ENCODE measurements at places on chromosomes 11 and 22.

GRCh38 chr11:6603287-6604080, at the start of the genes ILK and RRP8:
ILK (plus strand) TSS chr11:6603774; CDS start chr11:6604272, 498 bp downstream.
RRP8 (minus strand) TSS chr11:6603616; CDS start chr11:6603502, 114 bp downstream.
- peak; percentile 97 for DNase-seq

- DNase-seq: no peak
Observed at GRCh38 chr22:25959818-25960774, 209.2 kb upstream of the SEZ6L start.

- peak; percentile 93 for DNase-seq
Observed at GRCh38 chr11:65315204-65315865, 669 bp downstream of the CDC42EP2 start.

DNA sequence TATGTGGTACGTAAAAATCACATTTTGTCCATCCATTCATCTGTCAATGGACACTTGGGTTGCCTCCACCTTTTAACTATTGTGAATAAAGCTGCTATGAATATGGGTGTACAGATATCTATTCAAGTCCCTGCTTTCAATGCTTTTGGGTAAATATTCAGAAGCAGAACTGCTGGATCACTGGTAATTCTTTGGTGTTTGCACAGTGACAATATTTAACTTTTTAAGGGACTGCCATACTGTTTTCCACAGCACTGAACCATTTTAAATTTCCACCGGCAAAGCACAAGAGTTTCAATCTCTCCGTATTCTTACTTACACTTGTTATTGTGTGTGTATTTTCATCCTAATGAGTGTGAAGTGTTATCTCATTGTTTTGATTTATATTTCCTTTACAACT, 79.4 kb downstream of the RBFOX2 start:
- DNase-seq: no peak

GRCh38 chr11:123188508-123189165, 6.4 kb downstream of the CLMP start:
- DNase-seq: no peak

- DNase-seq: no peak
Observed at GRCh38 chr11:111107501-111107900, 138.0 kb upstream of the POU2AF2 start.

GRCh38 chr11:32429477-32429876, 5.9 kb downstream of the WT1 start:
- no peak for DNase-seq

DNA sequence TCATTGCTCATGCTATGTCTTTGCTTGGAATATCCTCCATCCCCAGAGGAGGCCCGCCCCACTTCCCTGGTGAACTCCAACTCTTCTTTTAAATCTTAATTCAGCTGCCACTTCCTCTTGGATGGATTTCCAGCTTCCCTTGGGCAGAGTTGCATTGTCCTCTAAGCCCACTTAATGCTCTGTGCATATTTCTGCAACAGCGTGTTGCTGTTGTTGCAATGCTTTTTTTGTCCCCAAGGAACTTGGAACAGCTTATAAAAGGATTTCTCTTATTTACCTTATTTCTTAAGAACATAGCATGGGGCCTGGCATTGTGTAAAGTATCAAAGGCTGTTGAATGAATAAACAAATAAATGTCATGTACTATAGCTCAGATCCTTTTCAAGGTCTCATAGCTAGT, 507.4 kb downstream of the METTL15 start:
- DNase-seq: no peak

DNA sequence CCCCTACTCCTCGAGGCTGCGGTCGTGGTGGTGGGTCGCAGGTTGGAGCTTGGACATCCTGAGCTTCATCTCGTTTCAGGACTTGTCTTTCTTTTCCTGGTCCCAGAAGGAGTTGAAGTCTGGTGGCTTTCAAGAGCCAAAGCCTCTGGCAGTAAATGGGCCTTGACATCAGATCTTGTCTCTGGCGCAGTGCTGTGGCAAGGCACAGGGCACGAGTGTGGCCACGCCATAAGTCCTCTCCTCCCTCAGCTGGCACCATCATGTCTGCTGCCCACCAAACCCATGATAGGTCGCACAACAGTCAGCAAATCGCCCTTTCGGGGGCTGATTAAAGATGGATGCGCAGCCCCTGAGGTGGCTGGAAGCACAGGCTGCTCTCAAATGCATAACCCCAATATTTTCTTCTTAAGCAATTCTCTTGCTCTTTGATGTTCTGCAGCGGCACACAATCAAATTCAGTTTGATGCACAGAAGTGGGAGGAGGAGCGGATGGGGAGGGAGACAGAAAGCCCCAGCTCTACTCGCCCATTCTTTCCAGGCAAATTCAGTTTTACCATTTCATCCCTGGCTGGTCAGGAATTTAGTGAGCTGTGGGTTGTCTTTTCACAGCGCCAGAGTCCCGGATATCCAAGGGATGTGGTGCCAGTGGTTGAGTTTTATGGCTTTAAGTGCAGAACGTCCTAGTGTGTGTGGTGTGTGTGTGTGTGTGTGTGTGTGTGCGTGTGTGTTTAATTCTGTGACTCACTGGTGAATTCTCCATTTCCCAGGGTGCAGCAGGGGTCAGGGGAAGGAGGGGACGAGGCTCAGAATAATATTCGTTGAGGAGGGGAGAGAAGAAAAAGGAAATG, 162.0 kb downstream of the DSCAML1 start:
- peak; percentile 30 for DNase-seq

DNA sequence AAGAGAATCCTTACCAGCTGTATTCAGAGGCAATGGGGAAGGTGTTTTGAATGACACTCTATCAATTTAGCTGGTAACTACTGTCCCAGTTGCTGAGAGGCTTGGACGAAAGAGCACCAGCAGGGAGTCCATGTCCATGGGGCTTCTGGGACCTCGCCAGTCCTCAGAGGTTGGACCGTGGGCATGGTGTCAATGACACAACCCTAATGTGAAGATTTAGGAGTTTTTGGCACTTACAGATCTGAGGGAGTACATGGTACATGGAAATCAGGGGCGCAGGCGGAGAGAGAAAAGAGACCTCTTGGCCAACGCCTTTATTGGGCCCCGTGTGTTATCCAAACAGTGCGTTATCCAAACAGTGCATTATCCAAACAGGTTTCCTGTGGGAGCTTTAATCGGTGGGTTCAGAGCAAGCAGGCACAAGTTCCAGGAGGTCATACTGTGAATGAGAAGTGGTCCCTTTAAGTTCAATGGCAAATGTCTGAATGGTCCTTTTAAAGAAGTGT, 169.1 kb upstream of the B3GAT1 start:
- no peak for DNase-seq

DNA sequence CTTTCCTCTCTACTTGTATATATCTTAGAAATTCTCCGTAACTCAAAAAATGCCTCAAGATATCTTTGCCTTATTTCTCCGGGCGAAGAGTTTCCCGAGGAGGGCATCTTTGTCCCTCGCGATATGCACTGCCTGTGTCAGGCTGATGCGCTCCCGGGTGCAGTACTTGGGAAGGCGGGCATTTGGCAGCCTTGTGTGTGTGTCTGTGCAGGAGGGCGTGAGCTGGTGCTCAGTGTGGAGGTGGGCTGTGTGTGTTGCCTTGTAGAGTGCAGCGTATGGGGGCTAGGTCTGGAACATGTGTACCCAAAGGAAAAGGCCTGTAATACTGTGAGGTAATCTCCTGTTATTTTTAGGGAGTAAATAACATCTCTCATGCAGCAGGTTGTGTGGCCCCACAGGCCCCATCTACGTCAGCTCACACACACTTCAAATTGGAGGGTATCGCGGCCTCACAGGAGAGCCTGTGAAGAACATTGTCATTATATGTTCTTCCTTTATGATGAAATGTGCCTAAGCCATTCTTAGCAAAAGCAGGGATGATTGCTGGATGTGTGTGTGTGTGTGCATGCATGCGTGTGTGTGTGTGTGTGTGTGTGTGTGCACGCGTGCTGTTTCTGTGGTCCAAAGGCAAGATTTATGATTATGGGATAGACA, 77.5 kb downstream of the KCNJ1 start:
- DNase-seq: no peak

GRCh38 chr22:42321908-42322561, 51.6 kb upstream of the TCF20 start:
- DNase-seq: peak; percentile 64

DNA sequence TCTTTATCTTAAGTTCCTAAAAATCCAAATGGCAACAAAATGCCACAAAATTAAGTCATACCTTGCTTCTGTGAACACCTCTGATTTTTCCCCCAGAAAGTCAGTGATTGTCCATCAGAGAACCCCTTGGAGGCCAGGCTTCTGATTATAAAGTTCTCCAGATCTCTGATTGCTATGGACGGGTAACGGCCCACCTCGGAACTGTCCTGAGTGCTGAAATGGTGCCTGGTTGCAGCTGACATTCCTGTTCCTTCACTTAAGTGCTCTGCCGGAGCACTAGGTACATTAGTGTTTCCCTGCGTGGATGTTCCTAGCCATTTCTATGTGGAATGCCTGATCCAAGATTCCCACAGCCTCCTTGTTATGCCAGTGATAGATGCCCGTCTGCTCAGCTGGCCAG, 85.0 kb downstream of the CHST1 start:
- DNase-seq: peak; percentile 61

- no peak for DNase-seq
Observed at GRCh38 chr22:44366372-44367300, 53.9 kb upstream of the SHISAL1 start.

DNA sequence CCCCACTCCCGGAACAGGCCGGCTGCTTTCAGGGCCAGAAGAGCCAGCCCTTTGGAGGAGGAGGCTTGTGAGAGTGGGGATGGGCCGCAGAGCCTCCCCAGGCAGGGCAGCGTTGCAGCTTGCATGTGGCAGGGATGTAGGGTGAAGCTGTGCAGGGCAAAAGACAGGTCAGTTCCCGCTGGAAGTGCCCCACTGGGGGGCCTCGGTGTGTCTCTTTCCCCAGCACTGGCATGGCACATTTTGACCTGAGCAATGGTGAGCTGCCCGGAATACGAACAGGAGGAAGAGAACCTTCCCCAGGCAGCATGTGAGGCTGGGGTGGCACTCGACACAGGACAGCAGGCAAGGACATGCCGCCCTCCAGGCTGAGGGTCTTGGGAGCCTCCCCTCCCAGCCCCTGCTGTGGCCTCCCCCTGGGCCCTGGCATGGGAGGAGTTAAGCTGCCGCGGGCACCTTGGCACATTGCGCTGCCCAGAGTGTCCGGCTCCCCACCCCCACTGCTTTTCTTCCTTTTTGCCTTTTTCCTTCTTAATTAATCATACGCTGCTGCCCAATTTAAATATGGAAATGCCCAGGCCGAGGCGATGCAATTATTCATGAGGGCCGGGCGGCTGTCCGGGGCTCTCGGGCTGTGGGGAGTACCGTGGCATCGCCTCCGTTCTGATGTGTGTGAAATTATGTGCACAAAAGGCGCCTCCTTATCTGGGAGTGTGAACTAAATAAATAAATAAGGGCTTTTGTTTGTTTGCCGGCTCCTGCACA, 76.0 kb upstream of the WNT7B start:
- DNase-seq: no peak

DNA sequence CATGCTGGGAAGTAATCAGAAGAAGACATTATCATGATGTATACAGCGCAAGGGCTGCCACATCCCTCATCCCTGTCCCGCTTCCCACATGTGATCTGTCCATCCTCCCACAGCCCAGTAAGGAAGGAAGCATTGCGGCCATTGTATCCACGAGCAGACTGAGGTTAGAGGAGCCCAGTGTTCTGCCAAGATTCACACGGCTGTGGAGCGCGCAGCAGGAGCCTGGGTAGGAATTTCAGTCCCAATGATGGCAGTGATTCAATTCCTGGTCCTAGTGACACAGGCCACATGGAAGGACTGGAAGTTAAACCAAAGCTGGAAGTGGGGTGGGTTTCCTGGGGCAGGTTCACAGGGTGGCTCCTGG, 89.2 kb downstream of the RTL6 start:
- DNase-seq: no peak

DNA sequence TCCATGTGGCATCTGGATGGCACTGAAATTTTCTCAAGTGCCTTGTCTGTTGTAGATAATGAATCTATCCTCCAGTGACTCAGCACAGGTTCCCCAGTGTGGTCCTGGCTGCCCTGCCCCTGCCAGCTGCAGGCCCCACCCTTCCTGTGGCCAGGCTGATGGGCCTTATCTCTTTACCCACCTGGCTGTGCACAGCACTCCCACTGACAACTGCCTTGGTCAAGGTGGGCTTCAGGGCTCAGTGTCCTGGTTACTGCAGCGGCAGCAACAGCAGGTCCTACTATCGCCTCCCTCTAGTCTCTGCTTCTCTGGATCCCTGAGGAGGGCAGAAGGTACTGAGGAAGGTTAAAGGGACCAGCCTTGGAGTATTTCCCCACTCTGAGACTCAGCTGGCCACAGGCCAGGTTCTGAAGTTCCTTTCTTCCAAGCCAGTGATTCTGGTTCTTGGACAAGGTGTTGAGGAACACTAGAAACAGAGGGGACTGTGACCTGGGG, 3.1 kb downstream of the HMBS start:
- no peak for DNase-seq

DNA sequence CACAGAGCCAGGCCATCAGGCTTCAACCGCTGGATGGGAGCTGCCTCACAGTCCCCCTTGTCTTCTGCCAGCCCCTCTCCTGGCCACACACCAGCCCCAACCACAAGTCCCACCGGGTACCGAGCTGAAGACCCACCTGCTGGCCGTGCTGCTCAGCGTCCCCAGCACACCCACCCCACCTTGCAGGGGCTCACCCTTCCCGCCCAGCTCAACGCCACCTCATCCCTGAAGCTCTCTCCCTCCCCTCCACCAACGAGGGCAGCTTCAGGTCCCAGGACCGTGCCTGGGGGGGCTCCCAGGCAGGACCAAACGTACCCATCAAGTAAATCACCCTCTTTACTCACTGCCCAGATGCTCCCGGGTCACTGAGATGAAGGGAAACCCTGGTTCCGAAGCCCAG, 141.0 kb downstream of the CRYBB2 start:
- no peak for DNase-seq

GRCh38 chr11:134949121-134950090, 537.4 kb upstream of the B3GAT1 start:
- DNase-seq: no peak

GRCh38 chr22:17101475-17102296, 16.9 kb downstream of the IL17RA start:
- no peak for DNase-seq

GRCh38 chr11:12518606-12519385, 141.4 kb downstream of the PARVA start:
- DNase-seq: no peak

- DNase-seq: no peak
Observed at GRCh38 chr11:17179970-17180369, 27.8 kb downstream of the PIK3C2A start.

- DNase-seq: peak; percentile 2
Observed at GRCh38 chr11:76597533-76598425, 72.8 kb downstream of the LRRC32 start.

GRCh38 chr11:19849107-19849789, 136.6 kb downstream of the NAV2 start:
- no peak for DNase-seq

All from hepatocyte (in vitro differentiated cells).